SHP77 treated with DMSO at 0.1 percent for 48 hours (cell line): ENCODE measurements at places on chromosomes 4 and X.

GRCh38 chr4:126564283-126564854 is 1068.4 kb upstream of the INTU start:
- no peak for DNase-seq

DNA sequence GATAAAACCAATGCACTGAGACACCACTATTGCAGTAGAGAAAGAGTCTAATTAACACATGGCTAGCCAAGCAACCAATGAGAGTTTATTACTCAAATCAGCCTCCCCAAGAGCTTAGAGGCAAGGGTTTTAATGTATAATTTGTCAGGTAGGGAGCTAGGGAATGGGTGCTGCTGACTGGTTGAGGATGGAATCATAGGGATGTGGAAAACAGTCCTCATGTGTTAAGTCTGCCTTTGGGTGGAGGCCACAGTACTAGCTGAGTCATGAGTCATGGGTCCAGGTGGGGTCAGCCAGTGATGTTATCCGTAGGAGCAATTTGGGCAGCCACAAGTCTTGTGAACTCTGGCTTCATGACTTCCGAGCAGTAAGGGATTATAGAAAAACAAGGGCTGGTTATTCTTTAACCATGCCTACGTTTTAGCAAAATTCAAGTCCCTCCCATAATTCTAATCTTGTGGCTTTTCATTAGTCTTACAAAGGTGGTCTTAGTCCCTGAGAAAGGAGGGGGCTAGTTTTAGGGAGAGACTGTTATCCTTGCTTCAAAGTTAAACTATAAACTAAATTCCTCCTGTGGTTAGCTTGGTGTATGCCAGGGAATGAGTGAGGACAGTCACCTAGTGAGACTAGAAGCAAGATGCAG is 25.1 kb upstream of the PLAC8 start:
- DNase-seq = no peak

DNA sequence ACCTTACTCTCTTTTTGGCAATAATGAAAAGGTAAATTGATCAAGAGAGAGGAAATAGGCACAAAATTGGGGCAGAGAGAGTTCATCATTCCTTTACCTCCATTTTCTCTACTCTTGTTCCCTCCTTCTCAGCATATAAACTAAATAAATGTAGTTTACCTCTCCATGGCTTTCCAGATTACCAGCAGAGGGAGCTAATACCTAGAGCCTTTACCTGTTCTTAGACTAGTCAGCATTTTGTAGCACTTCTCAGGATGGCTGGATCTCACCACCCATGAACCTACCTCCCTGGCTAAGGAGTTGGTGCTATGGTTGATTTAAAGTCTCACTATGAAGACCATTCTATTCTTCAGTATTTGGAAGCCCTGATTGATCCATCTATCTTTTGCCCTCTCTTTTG is 15.7 kb downstream of the OFD1 start:
- peak; percentile 8 for DNase-seq

DNA sequence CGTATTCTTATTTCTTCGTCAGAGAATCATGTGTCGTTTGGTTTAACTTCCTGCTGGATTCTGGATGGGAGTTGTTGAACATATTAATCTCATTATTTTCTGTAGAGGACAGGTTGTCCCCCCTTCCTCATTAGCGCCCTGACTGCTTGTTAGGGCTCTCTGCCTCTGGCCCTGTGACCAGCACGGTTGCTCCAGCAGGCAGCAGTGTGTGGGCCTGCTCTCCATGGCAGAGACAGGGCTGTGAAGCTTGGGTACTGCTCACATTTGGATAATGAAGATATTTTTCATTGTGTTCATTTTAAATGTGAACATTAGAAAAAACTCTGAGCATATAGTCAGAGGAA is 102.7 kb downstream of the KLHL8 start:
- DNase-seq = no peak

GRCh38 chr4:17316566-17316965 is 195.3 kb downstream of the QDPR start:
- no peak for DNase-seq

DNA sequence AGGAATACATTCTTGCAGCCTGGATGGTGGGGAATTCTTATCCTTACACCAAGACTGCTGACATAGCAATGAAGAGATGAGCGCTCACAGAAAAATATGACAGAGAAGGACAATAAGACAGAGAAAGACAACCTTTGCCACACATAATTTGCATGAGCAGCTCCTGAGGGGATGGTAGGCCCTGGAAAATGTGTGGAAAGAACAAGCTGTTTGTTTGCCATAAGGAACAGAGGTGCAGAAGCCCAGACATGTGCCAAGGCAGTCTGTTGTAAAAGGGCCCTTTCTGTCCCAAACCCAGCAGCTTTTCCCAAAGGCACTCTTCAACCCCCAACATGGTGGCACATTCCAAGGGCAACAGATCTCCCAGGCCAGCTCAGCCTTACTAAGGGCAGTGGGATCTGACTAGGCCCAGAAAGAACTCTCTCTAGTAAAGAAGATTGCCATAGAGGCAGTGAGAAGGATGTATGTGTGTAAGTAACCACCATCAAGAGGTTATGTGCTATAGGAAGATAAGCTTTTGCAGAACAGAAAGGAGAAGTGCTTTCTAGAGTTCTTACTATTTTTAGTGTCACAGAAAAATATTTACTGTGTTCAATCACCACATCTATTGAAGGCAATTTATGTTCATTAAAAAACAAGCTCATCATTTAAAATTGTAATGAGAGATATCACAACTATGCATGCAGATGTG is 287.0 kb upstream of the RASGEF1B start:
- no peak for DNase-seq

- DNase-seq = no peak
Observed at GRCh38 chr4:99144070-99144469, at the start of gene ADH4. Gene ADH4, minus strand, starts transcription at chr4:99144297. Its CDS starts 75 bp downstream, at chr4:99144222.

GRCh38 chr4:15131551-15131950 is 129.3 kb downstream of the CPEB2 start:
- DNase-seq = no peak

GRCh38 chrX:23048806-23049573 is 49.2 kb downstream of the DDX53 start:
- DNase-seq = no peak

DNA sequence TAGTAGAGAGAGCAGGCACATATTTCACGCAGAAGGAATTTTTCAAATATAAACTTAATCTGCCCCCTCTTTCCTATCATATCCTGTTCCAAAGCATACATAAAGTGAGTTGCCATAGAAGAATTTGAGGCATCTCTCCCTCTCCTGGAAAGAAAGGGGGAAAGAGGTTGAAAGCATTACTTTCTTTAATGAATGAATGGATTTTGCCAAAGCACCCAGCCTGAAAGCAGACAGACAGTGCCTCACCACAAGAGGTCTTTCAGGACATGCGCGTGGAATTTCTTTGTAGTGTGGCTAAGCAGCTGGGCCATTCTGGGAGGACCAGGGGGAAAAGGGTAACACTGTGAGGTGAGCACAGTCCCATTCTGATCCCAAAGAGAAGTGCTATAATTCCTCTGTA is 651.4 kb downstream of the IQCM start:
- DNase-seq = no peak

DNA sequence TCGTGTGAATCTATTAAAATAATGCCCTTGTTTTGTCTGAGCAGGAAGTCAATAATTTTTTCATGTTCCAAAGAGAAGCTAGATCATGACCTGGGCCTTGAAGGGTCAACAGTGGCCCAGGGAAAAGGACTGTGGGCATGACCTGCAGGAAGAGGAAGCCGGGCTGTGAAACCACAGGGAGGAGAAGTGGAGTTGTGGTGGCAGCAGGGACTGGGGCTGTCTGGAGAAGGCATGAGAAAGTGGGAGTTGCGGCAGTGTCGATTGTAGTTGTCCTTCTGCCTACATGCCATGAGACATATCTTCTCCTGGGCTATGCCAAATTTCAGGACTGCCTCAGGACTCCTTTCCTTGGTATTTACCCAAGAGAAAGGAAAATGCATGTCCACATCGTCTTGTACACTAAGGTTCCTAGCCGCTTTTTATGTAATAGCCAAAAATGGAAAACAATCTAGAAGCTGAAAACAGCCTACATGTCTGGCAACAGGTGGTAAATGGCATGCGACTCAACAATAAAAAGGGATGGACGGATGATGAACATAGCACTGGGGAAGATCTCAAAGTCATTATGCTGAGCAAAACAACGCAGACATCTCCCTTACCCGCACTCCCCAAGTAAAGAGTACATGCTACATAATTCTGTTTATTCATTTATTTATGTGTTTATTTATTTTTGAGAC is 13.6 kb upstream of the PTTG2 start:
- no peak for DNase-seq

GRCh38 chrX:68175562-68175961 is 257.7 kb downstream of the OPHN1 start:
- no peak for DNase-seq

DNA sequence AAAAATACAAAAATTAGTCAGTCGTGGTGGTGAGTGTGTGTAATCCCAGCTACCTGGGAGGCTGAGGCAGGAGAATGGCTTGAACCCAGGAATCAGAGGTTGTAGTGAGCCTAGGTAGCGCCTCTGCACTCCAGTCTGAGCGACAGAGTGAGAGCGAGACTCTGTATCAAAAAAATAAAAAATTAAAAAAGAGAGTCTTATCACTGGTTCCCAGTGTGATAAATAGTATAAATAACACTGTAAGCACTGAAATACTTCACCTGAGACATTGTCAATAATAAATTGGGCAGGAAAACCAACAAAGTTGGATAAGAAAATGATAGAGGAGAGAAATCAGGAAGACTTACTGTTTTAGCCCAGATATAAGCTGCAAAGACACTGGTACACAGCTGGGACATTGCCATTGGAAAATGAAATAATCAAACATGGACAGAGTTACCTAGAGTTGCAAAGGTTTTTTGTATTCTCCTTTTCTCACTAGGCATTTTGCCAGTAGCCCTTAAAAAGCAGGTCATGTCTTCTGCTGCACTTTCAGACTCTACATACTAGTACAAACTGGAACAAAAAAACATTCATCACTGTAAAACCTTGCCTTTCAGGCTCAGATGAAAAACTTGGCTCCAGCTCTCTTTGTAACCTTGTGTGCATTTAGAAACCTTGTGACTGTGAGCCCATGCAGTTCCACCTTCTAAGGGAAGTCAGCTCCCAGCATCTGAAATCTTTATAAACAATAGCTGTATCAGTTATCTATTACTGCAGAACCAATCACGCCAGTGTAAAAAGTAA is 55.0 kb upstream of the PPP1R2C start:
- DNase-seq = no peak

DNA sequence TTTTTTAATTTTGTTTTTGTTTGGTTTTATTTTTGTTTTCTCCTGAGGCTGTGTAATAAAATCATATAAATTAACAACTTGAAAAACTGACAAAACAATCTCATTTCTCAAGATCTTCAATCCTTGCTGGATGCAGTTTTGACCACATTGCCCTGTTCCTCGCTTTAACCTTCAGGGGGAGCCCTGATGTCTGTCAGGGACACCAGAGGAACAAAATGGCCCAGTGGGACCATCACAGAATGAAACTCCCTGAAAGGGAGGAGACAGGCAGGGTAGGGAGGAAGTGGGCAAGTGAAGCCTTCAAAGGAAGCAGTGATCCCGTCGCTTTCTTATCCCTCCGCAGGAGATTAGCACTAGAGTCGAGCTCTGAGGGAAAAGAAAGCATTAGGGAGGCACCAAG is 274.9 kb upstream of the LDB2 start:
- no peak for DNase-seq

DNA sequence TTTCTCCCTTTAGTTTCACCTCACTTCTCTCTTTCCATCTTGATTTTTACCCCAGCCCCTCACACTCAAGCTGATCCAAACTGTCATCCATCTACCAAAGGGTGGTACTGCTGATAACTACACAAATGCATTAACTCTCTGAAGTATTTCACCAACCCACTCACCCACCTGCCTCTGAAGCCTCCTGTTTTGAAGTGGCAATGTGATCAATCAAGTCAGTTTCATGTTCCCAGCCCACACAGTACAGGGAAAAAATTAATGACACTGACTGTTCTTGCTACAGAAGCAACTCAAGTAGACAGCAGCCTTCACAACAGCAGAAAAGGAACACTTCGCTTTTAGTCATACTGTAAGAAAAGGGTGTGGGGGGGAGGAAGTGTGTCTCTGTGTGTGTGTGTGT is 183.0 kb upstream of the NOCT start:
- DNase-seq = no peak

DNA sequence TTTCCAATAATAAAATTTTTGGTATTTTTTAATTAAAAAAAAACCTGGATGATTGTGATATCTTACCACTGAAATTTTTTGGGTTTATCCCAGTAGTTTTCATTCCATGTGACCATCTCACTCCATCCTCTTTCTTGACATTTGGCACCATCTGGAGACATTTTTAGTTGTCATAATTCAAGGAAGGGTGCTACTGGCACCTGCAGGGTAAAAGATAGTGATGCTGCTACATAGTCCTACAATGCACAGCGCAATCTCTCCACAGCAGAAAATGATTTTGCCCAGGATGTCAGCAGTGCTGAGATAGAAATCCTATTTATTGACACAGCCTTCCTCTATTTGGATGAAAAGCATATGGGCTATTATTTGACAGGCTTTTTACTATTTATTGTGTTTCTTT is 79.3 kb downstream of the RBPJ start:
- no peak for DNase-seq

DNA sequence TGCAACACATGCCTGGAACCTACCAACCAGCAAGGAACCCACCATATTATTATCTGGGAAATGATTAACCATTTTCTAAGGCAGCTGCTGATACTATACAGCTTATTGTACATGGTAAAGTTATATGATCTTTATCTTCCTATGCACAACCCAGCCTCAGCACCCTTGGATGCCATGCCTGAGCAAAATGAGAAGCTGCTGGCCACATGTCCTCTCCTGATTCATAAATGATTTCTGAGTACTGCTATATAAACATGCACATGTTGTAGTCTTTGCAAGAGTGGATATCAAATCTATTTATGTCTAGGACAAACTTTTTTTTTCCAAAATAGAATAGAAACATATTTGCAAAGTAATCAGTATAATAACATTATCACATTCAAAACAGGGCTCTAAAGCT is 1043.6 kb downstream of the CCSER1 start:
- no peak for DNase-seq

- DNase-seq = no peak
Observed at GRCh38 chr4:125322366-125322730, 7.6 kb downstream of the FAT4 start.

DNA sequence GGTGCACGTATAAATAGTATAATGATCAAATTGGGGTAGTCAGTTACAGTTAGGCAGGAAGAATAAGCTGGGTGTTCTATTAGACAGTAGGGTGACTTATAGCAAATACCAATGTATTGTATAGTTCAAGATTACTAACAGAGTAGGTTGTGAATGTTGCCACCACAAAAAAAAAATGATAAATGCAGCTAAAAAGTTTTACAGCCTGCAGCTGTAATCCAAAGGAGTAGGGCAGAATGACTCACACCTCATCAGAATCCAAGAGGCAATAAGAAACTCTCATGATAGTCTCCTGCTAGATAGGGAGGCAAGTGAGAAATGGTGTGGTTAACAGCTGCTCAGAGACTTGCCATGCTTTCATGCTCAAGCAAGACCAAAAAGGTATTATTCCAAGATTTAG is 19.6 kb upstream of the TCEAL4 start:
- DNase-seq = no peak

- peak; percentile 12 for DNase-seq
Observed at GRCh38 chrX:50691820-50692219, 122.2 kb downstream of the SHROOM4 start.

GRCh38 chr4:173517781-173518424 is 12.1 kb downstream of the HAND2 start:
- no peak for DNase-seq

- peak; percentile 42 for DNase-seq
Observed at GRCh38 chr4:54547299-54548097, 110.3 kb upstream of the KIT start.
